ENCODE measurements at places on chromosomes 1 and 21.

GRCh38 chr1:231527586-231528171, 790 bp upstream of the TSNAX start:
- DNase-seq: no peak

DNA sequence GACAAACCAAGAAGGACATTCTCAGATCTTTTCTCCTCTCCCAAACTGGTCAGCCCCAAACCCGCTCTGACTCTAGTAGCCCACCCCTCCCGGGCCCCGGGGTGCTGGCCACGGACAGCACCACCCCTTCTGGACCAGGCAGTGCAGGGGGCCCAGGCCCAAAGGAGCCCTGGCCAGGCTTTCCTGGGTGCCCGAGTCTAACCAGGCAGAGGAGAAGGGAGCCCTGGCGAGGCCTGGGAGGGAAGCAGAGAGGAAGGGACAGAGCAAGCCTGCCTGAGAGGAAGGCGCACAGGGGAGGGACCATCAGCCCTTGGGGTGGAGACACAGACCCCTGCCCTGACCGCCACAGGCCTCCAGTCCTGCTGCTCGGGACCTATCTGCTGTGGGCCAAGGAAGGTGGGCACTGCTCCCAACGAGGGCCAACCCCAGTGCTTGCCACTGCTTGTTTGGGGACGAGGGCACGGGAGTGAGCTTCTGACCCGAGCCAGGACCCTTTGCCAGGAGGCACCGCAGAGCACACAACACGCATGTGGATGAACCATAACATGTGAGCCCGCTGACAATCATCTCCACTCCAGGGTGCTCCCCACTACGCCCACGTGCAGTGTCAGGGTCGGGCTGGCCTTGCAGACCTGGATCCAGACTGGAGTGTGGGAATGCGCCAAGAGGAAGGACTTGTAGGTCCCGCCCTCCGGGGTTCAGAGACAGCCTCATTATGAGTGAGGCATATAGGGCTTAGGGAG, 57.6 kb downstream of the KCNAB2 start:
- DNase-seq: peak; percentile 32

GRCh38 chr1:202159534-202160371, 649 bp downstream of the PTPN7 start:
- DNase-seq: no peak

GRCh38 chr1:12029720-12030339, 10.5 kb downstream of the MIIP start:
- no peak for DNase-seq

GRCh38 chr1:171785766-171786165, 4.3 kb downstream of the METTL13 start:
- DNase-seq: no peak

- DNase-seq: peak; percentile 26
Measured at GRCh38 chr1:5888606-5889211, 103.5 kb downstream of the NPHP4 start.

DNA sequence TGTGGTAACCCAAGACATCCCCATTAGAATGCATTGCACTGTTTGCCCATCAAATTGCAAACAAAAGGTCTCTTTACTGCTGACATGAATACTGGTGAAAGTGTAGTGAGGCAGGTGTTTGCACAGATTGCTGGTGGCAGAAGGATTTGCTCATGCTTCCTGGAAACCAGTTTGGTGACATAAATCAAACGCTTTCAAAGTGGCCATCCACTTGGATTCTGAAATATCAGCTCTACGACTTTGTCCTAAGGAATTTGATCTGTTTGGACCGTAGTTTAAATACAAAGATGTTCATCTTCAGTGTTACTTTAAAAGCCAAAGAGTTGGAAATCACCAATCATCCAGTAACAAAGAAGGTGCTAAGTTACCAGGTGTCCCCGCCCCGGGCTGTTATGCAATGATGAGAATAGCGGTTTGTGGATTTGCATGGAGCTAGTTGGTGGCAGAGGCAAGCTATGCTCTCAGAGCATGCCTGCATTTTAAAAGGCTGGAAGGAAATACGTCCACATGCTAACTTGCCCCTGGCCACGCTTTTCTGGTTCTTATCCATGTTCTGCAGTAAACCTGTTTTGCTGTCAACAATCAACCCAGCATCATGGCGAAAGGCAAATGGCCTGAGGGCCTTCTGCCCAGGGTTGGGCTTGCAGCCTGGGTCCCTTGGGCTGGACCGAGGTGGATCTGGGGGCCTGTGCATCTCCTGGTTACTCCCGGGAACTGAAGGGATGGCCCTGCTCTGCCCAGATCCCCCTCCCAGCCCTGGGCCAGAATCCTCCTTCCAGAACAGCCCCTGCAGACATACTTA, 49.2 kb downstream of the UMODL1 start:
- DNase-seq: no peak

DNA sequence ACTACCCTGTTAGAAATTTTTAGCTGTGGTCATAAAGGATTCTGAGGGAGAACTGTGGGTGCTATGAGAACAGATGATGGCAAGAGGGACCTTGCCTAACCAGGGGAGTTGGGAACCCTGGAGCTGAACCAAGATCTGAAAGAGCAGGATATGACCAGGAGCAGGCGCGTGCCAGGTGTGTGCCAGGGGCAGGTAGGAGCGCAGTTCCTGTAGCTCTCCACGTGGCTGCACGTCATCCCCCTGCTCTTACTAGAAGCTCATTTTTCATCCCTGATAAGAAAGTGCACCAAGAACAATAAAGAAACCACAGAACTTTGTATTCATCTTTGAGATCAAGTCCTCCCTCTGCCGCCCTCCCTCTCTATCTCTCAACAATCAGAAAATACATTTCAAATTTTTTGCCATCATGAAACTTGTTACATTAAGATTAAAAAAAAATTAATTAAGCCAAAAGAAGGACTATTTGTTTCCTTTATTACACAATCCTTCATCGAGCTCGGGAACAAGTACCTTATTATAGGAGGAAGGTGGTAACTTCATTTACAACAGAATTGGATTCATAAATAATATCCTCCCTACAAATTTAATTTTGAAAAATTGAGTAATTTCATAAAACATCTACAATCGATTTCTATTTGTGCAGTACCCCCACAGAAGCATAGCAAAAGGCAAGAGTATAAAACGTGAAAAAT, 78.5 kb downstream of the SLC35F3 start:
- DNase-seq: no peak

GRCh38 chr1:39654291-39654690, 14.8 kb upstream of the HEYL start:
- no peak for DNase-seq

DNA sequence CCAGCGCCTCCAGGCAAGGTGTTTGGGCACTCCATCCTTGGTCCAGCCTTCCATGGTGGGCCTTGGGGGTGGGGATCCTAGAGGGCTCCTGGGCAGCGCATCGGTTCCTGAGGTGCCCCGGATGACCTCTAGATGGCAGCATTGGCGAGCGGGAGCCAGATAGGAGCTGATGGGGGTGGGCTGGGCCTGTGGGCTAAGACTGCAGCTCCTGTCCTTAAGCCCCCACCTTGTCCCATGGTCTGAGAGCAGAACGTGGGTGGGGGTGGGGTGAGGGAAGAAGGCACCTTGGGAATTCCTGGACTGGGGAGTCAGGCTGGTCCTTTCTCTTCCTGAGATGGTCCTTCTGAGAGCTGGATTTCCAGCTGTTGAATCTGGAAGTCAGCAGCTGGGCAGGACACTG, 93.4 kb upstream of the CSF3R start:
- DNase-seq: peak; percentile 60

- DNase-seq: no peak
Measured at GRCh38 chr1:19040010-19040680, 83.7 kb upstream of the IFFO2 start.

DNA sequence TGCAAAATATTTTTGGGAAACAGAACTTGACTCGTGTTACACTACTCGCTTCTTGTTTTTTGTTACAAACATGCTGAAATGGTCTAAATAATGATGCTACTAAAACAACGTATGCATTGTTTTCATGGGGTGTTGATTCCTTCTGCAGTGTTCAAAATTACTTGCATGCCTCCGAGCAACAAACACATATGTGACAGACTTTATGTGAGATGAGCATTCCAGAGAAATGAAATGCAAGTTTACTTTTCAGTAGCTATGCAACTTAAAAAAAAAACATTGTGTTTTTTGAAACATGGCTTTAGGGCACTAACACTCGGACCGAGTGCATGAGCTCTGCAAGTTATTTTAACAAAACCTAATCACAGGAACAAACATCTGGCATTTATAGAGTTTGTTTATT, 84.8 kb downstream of the CAMTA1 start:
- DNase-seq: no peak

DNA sequence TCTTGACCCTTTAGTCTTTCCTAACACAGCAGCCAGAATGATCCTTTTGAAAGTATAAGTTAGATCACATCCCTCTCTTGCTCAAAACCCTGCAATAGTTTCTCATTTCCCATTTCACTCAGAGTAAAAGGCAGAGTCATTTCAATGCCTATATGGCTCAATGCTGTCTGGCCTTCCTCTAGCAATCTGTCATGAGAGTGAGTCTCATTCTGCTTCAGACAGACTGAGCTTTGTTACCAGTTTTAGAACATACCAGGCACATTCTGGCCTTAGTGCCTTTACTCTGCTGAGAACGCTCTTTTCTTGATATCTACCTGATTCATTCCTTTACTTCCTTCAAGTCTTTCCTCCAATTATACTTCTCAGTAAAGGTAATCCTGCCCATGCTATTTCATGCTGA, 372.8 kb upstream of the PKN2 start:
- DNase-seq: no peak

DNA sequence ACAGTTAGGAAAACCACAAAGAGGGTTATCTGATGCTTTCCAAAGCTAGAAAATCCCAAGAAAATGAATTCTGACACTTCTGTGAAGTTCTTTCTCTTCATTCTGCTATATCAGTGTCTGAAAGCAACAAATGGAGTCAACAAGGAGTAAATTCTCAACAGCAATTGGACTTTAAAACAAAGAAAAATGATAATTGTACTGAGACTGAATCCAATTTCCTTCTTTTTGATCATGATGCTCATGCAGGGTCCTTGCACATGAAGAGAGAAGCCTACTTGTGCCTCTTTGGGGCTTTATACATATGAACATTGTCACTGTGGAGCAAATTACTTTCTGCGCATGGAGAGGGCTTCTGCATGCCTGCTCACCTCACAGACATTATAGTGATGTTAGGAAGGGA, at the start of gene OR10J5:
OR10J5 (minus strand) TSS at position 101 of the 400 bp plus-strand sequence; CDS start at position 101, 0 bp downstream.
- no peak for DNase-seq

- DNase-seq: no peak
Measured at GRCh38 chr1:151565502-151566189, 25.5 kb downstream of the TUFT1 start.

DNA sequence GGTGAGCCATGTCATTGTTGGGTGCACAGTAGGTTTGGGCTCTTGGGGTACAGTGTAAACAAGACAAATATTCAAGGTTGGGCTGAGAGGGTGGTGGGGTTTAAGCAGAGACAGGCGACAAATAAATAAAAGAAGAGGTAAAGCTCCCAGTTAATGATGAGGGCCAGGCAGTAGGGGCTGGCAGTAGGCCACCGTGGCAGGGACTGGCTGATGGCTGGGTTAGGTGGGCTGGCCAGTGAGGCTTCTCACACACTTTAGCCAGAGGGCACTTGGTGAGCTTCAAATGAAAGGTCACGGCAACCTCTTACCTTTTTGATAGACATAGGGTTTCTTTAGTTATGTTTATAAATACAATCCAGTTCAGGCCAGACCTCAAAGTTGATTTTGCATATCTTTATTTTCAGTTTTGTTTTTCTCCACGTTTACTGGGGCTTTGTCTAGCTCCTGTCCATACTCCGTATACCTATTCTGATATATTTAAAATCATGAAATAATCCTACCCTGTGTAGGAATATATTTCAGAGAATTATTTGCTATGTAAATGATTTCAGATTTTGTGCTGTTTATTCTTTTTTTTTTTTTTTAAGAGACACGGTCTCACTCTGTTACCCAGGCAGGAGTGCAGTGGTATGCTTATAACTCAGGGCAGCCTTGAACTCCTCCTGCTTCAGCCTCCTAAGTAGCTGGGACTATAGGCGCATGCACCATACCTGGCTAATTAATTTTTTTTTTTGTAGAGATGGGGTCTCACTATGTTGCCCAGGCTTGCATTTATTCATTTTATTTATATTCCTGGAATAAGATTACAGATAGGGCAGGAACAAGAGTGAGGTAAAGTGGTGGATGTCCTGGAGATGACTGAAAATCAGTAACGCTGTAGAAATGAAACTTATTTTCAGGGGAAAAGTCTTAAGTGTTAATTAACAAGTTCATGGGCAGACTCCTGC, 122.7 kb downstream of the RYR2 start:
- DNase-seq: no peak

DNA sequence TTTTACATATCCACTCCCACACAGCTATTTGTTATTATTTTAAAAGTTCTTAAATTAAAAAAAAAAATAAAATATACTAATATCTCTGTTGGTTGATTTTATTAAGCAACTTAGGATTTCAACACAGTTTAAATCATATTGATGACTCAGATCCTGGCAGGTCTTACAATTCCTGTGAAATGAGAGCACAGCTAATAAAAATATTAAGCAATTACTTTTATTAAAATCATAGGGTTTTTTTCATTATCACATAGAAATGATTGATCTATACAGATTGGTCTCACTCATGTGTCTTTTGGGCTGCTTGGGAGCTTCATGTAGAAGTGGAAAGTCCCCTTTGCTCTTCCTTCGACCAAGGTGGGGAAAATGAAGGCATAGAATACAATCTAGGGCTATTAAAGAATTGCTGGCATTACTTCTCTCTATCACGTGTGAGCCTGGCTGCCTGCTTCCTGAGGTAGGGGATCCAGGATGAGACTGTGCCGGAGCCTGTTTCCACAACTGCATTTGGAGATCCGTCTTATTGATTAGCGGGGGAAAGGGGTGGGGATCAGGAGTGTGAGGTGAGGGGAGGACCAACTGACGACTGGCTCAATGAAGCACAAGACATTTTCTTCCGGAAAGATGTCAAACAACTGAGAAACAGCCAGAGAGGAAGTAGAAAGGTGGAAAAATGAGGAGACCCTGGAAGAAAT, 858.0 kb downstream of the USP25 start:
- DNase-seq: no peak

- DNase-seq: no peak
Measured at GRCh38 chr1:230102046-230102445, 35.0 kb downstream of the GALNT2 start.

GRCh38 chr21:14699433-14700407, 153.6 kb upstream of the SAMSN1 start:
- DNase-seq: no peak

DNA sequence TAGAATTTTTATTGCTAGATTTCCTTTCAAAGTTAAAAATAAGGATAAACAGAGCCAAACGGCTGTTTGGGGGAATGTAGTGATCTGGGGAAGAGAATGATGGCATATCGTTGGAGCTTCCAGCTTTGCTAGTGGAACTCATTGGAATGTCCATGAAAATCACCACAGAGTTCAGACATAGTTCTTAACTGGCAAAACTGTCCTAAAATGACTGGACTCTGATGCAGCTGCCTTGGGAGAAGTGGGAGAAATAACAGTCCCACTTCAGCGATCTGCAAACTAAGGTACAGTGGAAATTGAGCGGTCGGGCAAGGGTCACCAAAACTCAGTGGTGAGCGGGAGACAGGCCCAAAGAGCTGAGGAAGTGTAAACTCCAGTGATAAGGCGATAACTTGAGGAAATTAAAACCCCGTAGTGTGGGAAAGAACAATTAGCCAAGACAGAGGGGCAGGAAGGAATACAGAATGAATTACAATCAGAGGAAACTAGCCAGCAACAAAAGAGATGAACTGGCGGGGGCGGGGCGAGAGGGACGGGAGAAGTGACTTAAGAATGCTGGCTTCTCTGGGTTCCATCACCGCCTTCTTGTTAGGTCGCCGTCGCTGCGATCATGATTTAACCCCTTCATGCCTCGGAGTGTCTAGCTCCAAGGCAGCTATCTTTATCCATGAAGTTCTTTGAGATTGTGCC, 89.8 kb upstream of the ARHGAP29 start:
- peak; percentile 84 for DNase-seq

Data from Right ventricle myocardium superior (tissue), 1 donor.